ENCODE measurements at places on chromosomes 2 and 18. TPM values are rescaled to one million over a fixed set of nuclear protein-coding genes. Genes with fewer than 3 reads are reported as not detected.

The RASGRP3 gene
- total RNA-seq: 184 TPM

The DSC1 gene
- total RNA-seq: not detected

The MYOM1 gene
- total RNA-seq: 0.26 TPM

The GPR39 gene
- total RNA-seq: not detected

The ERMN gene
- not detected for total RNA-seq

The MYL1 gene
- total RNA-seq: not detected

The SERPINB10 gene
- not detected for total RNA-seq

The METTL4 gene
- 8.3 TPM for total RNA-seq

The CAPN14 gene
- total RNA-seq: under 0.01 TPM

The VRK2 gene
- 26.6 TPM for total RNA-seq

The RGPD3 gene
- total RNA-seq: 0.13 TPM

The MAP3K19 gene
- not detected for total RNA-seq

The STPG4 gene
- under 0.01 TPM for total RNA-seq

The NOSTRIN gene
- total RNA-seq: 2.5 TPM

The ZNF396 gene
- 0.51 TPM for total RNA-seq

- no peak for DNase-seq
These were observed 113.5 kb downstream of the RBMS1 start for GRCh38 chr2:160380000-160380570.

- no peak for DNase-seq
These were observed 22.0 kb upstream of the ASPRV1 start for GRCh38 chr2:69983392-69983966.

GRCh38 chr2:186718903-186719302 is 25.0 kb downstream of the FAM171B start:
- no peak for DNase-seq

GRCh38 chr2:120388222-120389035 is 42.5 kb downstream of the INHBB start:
- no peak for DNase-seq

- DNase-seq: peak; percentile 72
These were observed 87.5 kb downstream of the TCF4 start for GRCh38 chr18:55500316-55501086.

- DNase-seq: no peak
These were observed at the start of gene PTPRN for GRCh38 chr2:219309278-219309677. Gene PTPRN (minus strand): TSS chr2:219309401. CDS start chr2:219309332, 69 bp downstream.

- DNase-seq: peak; percentile 18
These were observed 74.7 kb upstream of the ETAA1 start for GRCh38 chr2:67322353-67323001.

GRCh38 chr2:47334356-47335136 is 68.4 kb upstream of the MSH2 start:
- DNase-seq: peak; percentile 63

GRCh38 chr2:227022608-227023007 is 141.4 kb downstream of the COL4A4 start:
- no peak for DNase-seq

DNA sequence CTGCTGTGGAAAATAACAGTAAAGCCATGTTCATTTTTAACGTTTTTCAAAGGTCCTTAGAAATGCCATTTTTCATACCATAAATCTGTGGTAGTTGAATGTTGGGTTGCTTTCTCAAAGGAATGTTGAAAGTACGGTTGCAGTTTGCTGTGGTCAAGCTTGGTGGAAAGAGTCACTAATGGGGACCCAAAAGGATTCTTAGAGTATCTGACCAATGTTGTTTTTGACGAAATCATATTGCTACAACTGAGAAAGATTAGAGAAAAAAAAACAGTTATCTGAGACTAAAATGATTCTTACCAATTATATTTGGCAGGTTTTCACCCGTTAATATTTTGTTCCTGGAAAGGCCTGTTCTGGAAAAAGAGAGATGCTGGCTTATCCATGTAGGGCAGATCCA is 439.5 kb upstream of the ETAA1 start:
- DNase-seq: no peak

DNA sequence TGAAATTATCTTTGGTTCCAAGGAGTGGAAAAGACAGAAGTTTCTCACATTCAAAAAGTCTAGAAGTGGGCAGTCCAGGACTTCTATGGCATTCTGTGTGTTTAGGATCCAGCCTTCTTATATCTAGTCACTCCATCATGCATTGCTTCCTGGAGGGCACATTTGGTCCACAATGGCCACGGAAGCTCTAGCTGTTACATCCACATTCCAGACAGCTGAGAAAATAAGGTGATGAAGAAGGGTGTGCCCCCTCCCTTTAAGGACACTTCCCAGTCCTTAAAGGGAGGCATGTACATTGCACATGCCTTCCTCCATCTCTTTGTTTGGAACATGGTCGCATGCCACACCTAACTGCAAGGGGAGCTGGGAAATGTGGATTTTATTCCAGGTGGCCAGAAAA is 59.9 kb upstream of the BZW1 start:
- no peak for DNase-seq

GRCh38 chr18:49250816-49251388 is 209.5 kb downstream of the DYM start:
- peak; percentile 30 for DNase-seq

GRCh38 chr2:1970341-1970740 is 226.0 kb upstream of the PXDN start:
- DNase-seq: no peak

GRCh38 chr2:238727585-238728329 is 120.1 kb upstream of the TWIST2 start:
- no peak for DNase-seq

- no peak for DNase-seq
These were observed 362.7 kb upstream of the SLC8A1 start for GRCh38 chr2:40814616-40815015.

DNA sequence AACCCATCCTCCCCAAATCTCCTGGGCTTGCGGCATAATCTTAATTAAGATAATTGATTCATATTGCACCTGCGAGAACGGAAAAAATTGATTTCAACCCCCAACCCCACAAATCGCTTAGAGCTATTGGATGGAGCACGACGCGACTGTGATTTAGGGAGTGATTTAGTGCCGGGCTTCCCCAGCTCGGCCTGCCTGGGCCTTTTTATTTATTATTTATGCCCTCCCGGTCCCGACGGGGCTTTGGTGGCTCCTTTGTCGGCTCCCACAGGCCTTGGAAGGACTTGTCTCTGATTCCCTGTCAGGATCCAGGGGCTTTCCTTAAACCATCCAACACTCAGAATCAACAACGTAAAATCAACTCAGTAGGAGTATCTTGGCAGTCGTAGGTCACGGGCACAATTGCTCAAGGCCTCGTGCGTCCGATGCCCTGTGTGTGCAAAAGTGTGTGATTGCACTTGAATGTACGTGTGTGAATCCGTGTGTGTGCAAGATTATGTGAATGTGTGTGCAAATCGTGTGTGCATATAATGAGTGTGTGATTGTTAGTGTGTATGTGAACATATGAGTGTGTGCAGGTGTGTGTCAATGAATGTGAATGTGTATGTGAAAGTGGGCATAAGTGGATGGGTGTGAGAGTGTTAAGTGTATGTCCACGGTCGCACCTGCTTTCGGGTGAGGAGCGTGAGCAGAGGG is 4.3 kb upstream of the NEUROD1 start:
- DNase-seq: no peak

DNA sequence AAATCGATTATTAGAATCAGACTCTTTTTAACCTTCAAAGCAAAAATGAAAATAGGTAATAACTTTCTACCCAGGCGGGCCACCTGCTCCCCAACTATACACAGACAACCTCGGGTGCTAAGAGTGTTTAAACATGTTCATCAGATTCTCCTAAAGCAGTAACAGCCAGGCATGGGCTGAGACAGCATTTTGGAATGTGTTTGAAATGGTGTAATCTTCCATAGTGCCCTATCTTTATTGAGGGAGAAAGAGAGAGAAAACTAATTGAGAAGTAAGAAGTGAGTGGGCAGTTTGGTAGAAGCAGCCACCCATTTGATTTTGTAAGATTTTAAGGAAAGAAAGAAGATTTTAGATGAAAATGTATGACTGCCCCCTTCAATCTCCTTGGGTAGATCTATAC is 196.1 kb upstream of the CTAGE1 start:
- DNase-seq: no peak

GRCh38 chr2:12502759-12503158 is 214.0 kb upstream of the TRIB2 start:
- DNase-seq: no peak

DNA sequence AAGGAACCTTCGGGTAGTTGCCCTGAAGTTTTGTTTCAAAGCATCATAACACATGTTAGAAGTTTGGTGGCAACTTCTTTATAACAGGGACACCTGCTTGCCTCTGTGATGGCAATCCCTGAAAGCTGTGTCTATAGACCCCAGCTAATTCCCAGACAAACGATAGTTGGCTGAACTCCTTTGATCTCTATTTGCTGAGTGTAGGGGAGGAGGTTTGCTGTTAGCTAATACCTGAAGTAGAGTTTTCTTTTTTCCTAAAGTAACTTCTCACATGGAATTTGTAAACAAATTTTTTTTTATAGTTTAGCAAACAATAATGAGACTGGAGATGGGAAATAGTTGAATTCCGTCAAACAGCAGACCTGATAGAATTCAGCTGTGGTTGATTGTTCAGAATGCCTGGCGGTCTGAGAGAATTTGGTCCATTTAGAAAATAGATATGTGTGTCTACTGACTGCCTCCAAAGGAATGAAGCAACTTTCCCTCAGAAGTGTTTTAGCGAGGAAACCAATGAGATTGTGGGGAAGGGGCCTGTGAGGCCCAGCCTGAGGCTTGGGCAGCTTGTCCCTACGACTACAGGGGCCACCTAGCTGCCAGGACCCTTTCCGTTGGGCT is 123.5 kb upstream of the EPAS1 start:
- DNase-seq: no peak

DNA sequence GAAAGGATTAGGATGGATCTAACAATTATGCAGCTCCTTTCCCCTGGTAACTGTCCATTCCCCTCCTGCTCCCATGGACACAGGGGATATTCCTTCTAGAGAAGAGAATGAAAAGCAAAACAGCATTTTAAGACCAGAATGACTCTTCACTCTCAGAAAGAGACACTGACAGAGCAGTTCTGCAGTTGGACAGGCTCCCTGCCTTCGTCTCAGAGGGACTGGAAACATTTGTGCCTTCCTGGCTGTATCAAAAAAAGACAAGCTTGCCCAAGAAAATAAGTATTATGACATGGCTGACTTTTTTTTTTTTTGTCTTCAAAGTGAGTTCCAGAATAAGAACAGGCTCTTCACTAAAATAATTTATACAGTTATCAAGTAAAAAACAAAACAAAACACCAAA is 9.5 kb downstream of the PID1 start:
- no peak for DNase-seq

- DNase-seq: no peak
These were observed 148.9 kb downstream of the ATP9B start for GRCh38 chr18:79217979-79218604.

GRCh38 chr2:241095594-241096290 is 6.3 kb downstream of the MTERF4 start:
- DNase-seq: peak; percentile 19

- no peak for DNase-seq
These were observed 289.8 kb upstream of the UBE2E3 start for GRCh38 chr2:180690611-180691010.

DNA sequence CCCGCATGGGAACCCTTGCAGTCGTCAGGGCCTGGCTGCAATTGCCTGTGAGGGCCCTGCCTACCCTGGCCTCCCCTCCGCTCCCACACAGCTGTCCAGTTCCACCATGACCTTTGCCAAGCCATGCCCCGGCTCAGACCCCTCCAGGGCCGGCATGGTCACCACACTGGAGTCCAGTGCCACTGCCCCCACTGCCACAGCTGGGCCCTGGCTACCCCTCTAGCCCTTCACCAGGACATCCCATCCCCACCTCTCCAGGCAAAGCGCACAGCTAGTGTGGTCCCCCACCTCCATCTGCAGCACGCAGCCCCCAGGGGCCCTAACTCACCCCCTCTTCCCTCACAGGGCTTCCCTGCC is 70.3 kb upstream of the SMAD7 start:
- DNase-seq: no peak

DNA sequence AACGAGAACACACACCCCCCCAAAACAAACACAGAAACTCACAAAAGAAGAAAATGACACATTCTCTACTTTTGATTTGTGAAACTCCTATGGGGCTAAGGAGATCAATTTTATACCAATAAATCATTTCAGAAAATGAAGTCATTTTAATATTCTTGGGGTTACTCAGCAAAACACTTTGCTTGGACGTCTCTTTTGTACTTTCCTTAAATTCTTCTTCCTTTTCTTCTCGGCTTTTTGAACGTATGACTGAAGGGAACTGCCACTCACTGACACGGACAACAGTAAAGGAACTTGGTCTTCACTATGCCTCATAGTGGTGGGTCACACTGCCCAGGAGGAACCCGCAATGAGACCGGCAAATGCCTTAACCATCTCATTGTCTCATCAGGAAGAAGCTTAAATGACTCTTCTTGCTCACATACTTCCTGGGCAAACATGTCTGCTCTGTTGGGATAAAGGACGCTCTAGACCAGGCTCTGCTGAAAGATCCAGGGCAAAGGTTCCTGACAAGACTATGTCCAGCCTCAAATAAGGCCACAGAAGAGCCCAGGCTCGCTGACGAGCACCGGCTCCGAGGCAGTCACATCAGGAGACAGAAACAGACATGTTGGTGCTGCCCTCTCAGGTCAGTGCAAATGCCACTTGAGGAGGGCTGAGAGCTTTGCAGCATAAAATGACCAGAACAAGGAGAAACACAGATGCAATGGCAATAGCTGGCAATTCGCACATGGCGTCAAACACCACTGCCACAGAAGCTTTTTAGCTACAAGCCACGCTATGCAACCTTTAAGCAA is 205.5 kb downstream of the TGIF1 start:
- DNase-seq: no peak

GRCh38 chr18:3593381-3593903 is 143.5 kb downstream of the TGIF1 start:
- DNase-seq: no peak

GRCh38 chr2:33111002-33111446 is 164.3 kb downstream of the LTBP1 start:
- no peak for DNase-seq

- DNase-seq: peak; percentile 96
These were observed 6.0 kb upstream of the SLC35F6 start for GRCh38 chr2:26757873-26758789.

- DNase-seq: no peak
These were observed 185.0 kb upstream of the SMIM21 start for GRCh38 chr18:75612456-75612855.

- peak; percentile 16 for DNase-seq
These were observed 116.5 kb upstream of the FOSL2 start for GRCh38 chr2:28276076-28276618.

- no peak for DNase-seq
These were observed 3.8 kb downstream of the KCNJ13 start for GRCh38 chr2:232772531-232772930.

All from dermis microvascular lymphatic vessel endothelial cell (primary cell).